ENCODE measurements at places on chromosomes 7 and 10.

DNA sequence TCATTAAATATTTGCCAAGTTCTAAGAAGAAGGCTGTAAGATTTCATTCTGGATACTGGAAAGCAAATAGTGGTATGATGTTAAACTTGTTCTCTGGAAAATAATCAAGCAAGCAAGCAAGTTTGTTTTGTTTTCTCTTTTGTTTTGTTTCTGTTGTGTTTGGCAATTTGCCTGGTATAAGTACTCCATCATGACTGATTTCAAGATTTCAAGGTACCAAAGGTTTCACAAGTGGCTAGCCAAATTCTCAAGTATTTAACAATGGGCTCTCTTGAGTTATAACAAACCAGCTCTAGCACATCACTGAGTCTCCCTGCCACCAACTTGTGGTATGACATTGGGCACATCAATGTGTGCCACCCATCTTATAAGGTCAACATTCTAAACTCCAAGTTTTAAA, 151.7 kb upstream of the IGFBP3 start:
- no peak for DNase-seq

GRCh38 chr10:125030567-125031197, 88.8 kb downstream of the ZRANB1 start:
- no peak for DNase-seq

DNA sequence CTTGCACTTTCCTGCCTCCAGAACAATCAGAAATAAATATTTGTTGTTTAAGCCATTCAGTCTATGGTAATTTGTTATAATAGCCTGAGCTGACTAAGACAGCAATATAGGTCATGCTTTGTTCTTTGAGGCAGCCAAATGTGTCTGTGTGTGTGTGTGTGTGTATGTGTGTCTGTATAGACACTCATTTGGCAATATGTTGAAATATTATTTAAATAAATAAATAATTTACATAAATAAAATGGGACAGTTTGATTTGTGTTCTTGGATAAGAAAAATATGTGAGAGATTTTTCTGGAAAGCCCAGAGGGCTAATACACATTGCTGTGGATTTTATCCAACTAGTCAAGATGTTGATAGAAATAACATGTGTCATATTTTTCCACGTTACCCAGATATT, 140.2 kb downstream of the PTN start:
- no peak for DNase-seq

DNA sequence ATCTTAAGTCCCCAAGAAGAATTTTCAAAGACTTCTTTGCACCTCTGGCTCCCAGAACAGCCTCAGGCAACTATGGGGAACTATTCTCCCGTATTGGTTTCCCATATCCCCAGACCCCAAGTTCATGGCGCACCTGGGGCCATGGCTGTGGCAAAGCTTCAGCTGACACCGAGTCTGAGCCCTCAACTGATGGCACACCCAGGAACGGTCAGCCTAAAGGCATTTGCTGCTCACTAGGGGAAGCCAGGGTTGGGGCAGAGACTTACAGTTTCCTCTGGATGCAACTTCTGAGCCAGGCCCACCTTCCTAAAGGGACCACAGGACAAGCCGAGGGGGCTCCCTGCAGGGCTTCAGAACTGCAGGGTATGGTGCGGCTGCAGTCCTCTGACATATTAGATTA, 13.7 kb upstream of the CPA1 start:
- DNase-seq: no peak

DNA sequence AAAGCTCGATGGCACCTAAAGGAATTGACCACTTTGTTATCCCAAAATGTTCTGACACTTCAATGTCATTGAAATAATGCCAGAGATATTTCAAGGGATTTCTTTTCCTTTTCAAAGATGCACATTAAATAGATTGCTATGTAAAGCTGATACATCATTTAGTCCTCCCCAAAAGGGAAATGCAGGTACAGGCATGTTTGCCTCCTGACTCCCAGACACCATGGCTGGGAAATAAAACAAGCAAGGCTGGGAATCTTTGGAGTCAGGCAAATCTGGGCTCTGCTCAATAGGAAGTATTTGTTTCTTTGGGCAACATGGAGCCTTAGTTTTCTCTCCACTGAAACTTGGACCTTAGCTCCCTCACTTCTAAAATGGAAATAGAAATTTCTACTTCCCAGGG, 230.8 kb upstream of the LRRTM3 start:
- no peak for DNase-seq

DNA sequence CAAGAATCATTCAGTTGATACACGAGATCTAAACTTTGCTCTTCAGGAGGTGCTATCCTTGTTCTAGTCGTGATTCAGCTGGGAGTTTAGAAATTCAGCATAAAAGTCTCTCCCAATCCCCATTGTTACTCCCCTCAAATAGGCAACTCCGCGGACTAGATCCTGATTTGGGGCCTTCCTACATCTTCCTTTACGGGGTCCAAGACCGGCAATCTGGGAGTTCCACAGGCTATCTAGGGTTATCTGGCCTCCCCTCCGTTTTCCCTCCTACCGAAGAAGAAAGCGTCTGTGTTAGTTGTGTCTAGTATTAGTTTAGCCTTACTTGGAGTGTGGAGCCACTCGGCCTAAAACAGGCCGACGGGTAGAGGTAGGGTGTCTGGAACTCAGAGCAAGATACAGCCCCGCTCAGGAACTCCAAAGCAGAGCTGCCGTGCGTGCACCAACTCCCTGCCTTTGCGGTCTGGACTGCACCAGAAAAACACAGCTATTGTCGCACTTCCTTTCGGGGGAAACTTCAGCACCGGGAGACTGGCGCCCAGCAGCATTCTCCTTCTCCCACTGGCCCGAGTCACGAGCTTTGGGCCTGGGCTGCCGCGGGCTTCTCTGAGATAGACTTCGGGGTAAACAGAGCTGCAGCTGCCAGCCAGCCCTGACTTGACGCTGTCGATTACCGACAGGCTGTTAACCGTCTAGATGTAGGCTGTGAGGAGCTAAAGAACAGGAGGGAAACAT, 1.5 kb upstream of the DLX5 start:
- DNase-seq: no peak

DNA sequence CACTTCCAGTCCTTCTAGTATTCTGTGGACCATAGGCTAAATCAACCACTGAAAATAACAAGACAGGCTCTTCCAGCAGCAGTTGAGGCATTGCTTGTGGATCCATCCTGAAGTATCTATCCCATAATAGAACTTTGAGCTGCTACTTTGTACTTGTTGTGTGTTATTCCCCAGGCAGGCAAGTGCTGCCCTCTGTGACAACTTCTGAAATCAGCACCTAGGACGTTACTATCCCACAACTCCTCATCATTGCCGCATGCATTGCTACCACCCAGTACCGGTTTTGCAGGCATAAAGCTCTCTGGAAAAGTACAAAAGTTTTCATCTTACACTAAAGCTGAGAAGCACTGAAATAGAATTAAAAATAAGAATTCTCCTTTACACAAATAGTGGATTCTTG, 145.3 kb downstream of the HTR7 start:
- DNase-seq: no peak

- DNase-seq: no peak
Measured at GRCh38 chr10:76717141-76717540, 920.5 kb downstream of the KCNMA1 start.

GRCh38 chr7:106858618-106859532, 6.2 kb upstream of the PIK3CG start:
- no peak for DNase-seq

- peak; percentile 43 for DNase-seq
Measured at GRCh38 chr10:7258948-7259523, 151.8 kb downstream of the SFMBT2 start.

- DNase-seq: no peak
Measured at GRCh38 chr7:28904578-28905048, 53.5 kb downstream of the TRIL start.

GRCh38 chr7:104973909-104974415, 40.0 kb upstream of the KMT2E start:
- DNase-seq: no peak

DNA sequence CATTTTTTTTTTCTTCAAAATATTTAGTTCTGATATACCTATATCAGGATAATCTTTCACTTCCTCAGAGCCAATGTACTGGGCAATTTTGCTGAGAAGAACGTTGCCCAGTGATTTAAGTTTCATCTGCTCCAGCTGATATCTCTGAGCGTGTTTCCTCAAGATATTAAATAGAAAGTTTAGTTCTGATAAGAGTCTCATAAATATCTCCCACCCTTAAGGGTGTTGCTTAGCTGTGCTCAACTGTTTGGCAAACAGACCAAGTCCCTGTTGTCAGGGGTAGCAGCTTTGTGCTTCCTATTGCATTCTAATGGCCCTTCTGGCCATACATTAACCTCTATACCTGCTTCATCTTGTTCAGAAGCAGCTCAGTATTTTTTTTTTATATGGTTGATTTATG, 84.7 kb upstream of the GPR141 start:
- DNase-seq: no peak

DNA sequence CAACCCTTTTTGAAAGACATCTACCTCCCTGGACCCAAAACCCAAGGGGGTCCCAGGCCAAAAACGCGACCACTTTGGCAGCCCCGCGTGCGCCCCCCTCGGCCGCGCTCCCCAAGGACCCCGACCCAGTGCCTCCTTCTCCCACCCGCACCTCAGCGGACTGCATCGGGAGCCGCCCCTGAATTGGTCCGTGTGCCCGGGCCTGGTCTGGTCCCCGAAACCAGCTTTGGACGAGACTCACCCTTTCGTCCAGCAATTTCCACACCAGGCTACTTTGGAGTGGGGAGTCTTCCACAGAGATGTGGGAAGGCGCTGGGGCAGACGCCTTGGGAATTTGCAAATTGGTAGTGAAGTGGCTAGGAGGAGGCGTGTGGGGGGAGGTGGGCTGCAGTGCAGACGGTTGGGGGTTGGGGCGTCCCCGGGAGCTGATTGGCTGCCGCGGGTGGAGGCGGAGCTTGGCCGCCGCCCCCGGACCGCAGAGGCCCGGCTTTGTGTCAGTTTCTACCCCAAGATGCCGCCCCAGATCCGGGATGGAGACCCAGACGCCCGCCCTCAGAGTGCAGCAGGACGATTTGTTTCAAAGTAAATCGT, 16.9 kb downstream of the TCAF1 start:
- DNase-seq: no peak

- DNase-seq: no peak
Measured at GRCh38 chr10:42864575-42864974, 82.0 kb downstream of the BMS1 start.

DNA sequence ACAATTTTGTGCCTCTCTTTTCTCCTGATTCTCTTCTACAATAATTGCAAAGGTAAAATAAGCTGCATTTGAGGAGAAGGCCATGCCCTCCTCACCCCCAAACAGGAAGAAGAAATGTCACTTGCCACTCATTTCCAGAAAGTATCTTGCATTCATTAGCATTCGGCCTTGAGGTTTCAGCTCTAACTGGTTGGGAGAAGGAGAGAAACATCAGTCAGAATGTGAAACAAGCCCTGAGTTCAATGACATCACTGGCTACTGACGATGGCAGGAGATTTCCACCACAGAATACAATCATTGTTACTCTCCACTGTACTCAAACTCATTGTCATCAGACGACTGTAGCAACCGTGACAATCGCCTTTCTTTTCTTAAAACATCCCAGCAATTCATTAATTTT, 72.8 kb downstream of the PRKCQ start:
- no peak for DNase-seq

DNA sequence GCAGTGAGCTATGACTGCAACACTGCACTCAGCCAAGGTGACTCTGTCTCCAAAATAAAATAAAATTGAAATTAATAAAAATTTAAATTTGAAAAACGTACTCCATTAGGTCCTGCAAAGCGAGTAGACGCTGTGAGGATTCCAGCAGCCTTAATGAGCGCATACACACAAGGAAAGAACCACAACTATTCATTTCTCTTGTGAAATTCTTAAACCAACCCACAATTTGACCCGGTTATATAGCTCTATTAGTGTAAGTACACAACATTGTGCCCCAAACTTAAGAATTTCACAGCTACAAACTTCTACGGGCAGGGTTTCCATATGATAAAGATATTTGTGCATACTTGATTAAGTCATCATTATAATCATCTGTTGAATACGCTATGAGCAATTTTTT, 84.4 kb downstream of the PARD3 start:
- DNase-seq: no peak

DNA sequence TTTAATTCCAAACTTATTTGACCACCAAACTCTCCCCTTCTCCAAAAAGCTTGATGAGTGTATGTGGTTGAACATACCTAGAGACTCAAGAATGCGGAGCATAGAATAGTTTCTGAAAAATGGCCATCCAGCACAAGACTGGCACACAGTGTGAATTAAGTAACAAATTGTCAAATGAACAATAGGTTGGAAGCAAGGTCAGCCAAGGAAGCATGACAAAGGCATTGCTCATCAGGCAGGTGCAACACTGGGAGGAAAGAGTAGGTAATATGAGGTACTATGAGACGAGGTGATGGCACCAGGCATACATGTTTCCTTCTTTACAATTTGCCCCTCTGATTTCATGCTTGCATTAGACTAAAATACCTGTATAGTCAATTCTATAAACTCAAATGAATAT, 73.7 kb downstream of the DKK1 start:
- no peak for DNase-seq

- DNase-seq: no peak
Measured at GRCh38 chr7:31311552-31311951, 29.0 kb downstream of the NEUROD6 start.

GRCh38 chr7:80230327-80230726, 95.7 kb downstream of the GNAI1 start:
- no peak for DNase-seq

DNA sequence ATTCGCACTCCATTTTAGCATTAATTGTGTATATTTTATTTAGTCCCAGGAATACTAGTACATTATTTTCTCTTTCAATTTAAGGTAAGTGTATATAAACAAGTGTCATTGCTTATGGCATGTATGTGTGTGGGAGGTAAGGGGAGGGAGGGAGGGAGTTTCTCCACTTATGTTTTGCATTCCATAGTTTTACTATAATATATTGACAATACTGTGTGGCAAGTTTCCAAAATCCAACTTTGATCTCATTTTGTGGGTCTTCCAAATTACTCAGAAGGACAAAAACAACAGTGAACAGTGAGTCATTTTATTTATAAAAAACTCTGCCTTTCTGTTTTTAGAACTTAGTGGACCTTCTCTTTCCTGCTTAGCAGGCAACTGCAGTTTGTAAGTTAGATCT, 102.3 kb upstream of the SEMA3E start:
- no peak for DNase-seq
